ENCODE measurements at places on chromosomes 5 and 9.
A peak's percentile ranks its signal among the peaks of the same experiment; 100 is the strongest.

DNA sequence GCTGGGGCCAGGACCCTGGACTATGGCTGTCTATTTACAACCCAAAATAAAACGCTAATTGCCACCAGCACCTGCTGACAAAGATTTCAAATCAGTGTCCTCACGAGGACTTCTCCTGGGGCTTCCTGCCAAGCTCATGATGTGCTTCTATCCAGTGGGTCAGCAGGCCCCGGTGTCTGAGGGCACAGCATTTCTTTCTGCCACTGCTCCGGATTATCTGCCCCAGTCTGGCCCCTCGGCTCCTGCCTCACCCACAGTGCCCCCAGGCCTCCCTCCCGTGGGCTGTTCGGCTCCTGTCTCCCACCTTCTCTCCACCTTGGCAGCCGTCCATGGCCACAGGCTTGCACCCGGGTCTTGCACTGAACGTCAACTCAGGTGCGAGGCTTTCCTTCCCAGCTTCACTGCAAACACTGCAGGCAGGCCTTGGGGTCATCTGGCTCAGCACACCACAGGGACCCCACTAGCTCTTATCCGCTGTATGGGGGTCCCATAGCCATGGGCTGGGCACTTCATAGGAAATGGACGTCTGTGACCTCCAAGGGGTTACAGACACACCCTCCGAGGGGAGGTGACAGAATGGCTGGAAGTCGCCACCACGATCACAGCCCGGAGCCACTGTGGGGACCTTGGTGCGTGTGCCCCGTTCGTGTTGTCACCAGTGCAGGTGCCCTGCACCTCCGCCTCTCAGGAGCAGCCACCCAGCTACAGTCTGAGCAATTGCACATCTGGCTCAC, 43.8 kb upstream of the FCN1 start:
- DNase-seq: no peak

- peak; percentile 9 for DNase-seq
Measured at GRCh38 chr5:172450861-172451695, 3.2 kb downstream of the SH3PXD2B start.

DNA sequence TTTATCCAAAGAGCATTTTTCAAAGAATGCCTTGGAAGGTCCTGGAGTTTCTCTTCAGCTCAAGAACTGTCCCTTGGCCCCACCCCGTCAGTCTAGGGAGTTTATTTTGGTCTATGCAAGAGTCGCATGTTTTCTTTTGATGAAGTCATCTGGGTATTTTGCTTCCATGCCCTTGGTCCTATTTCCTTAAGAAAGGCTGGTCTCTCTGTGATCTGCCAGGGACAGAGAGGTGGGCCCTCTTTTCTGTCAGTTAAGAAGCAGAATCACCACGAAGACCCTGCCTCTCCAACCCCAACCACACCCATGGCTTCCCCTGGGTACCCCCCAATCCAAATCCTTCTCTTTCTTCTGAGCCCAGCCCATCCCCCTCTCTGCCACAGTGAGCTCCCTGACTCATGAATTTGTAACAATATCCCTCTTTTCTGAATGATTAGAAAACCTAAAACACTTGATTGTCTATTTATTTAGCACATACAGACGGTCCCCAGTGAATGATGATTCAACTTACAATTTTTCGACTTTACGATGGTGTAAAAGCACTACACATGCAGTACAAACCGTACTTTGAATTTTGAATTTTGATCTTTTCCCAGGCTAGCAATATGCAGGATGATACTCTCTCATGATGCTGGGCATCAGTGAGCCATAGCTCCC, 163.5 kb upstream of the ADRA1B start:
- DNase-seq: no peak

GRCh38 chr9:4289411-4290326, 10.2 kb downstream of the GLIS3 start:
- DNase-seq: no peak

- DNase-seq: no peak
Measured at GRCh38 chr5:112480501-112480900, 61.4 kb upstream of the EPB41L4A start.

DNA sequence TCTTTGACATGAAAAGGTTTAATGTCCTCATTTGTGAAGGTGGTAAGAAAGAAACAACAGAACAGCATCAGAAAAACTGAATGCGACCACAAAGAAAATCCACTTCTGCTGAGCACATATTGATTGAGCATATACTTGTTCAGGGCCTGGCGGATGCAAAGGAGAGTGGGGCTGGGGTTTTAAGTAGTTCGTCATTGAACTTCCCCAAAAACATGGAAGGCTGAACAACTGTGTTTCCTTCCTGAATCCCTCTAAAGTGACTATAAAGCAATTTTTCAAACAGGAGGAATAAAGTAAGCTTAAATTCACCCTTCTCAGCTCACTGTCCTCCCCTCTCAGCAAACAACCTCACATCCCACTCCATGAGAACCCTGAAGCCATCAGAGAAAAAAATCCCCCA, 262.9 kb downstream of the AGTPBP1 start:
- DNase-seq: no peak

GRCh38 chr5:39998518-39998917, 573.7 kb upstream of the DAB2 start:
- no peak for DNase-seq

DNA sequence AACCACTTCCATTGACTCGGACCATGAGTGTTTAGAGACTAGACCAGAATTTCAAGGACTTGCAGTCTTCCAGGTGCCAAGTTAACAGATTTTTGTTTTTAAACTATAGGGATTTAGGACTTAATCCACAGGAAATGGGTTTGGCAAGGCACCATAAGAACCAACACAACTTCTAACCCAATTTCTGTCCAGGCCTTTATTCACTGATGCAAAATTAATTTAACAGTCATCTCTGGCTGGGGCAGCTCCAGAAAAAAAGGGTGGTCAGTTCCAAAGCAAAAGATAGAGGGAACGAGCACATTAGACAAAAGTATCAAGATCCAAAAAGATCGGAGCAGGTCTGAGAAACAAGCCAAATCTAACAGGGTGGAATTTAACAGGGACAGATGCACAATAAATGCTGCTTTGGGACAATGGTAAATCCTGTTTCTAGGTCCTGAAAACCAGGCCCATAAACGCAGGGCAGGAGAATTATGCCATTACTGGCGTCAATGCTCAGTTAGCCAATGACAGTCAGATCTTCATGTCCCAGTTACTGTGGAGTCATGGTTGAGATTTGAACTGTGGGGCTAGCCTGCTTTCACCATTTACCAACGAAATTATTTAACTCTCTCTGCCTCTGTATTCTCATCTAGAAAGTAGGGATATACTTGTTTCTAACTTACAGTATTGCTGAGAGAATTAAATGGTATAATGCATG, 590.8 kb upstream of the BRINP1 start:
- DNase-seq: no peak

- DNase-seq: no peak
Measured at GRCh38 chr5:83856881-83857280, 136.2 kb upstream of the HAPLN1 start.

DNA sequence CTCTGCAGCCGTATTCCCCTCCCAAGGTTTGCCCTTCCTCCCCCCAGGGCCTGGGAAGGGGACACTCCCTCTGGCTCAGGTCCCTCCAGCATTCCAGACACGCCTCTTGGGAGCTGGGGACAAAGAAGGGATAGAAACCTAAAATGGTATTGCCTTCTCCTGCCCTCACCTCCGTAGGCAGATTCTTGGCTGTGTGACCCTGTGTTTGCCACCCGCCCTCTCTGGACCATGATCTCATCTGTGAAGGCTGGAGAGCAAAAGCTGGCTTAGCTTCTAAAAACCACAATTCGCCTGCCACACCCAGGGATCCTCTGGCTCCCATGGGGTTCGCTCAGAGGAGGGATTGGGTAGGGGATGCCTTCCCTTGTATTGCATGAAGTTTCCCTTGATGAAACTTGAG, 7.7 kb downstream of the AQP3 start:
- no peak for DNase-seq

GRCh38 chr5:642481-642880, 30.3 kb downstream of the CEP72 start:
- no peak for DNase-seq

- DNase-seq: no peak
Measured at GRCh38 chr9:126907058-126907457, 7.5 kb upstream of the RALGPS1 start.

GRCh38 chr5:126591549-126591948, 3.5 kb downstream of the ALDH7A1 start:
- DNase-seq: no peak

GRCh38 chr9:36401897-36402480, 1.9 kb upstream of the RNF38 start:
- DNase-seq: no peak

- no peak for DNase-seq
Measured at GRCh38 chr9:31715250-31715649, 669.2 kb upstream of the ACO1 start.

GRCh38 chr9:16515207-16515606, 355.3 kb downstream of the BNC2 start:
- no peak for DNase-seq

GRCh38 chr5:163489745-163490075, 15.7 kb upstream of the MAT2B start:
- DNase-seq: no peak

DNA sequence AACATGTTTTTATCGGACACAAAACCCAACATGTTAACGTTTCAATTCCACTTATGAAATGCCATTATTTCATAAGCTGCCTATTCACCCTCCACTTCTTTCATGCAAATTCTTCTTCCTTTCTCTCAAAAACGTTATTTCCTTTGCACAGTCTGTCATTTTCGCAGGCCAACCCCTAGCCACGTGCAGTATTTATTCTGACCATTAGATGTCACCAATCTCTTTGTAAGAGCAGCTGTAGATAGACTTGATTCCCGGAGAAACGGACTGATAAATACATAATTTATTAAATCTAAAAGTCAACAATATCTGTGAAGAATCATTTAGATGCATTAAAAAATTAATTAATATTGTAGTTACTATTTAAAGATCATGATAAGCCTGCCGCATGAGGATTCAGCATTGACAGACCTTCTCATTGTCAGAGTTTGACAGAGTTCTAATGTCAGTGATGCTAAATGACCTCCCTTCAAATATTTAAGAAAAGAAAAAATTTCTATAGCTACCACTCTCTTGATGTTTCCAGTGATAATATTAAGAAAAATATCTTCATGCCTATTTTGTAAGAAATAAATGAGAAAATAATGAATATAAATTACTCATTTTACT, 933.6 kb downstream of the CDH12 start:
- no peak for DNase-seq

GRCh38 chr5:158699298-158699880, 400.3 kb downstream of the EBF1 start:
- DNase-seq: no peak

GRCh38 chr5:73834693-73835092, 208.7 kb downstream of the ARHGEF28 start:
- no peak for DNase-seq

DNA sequence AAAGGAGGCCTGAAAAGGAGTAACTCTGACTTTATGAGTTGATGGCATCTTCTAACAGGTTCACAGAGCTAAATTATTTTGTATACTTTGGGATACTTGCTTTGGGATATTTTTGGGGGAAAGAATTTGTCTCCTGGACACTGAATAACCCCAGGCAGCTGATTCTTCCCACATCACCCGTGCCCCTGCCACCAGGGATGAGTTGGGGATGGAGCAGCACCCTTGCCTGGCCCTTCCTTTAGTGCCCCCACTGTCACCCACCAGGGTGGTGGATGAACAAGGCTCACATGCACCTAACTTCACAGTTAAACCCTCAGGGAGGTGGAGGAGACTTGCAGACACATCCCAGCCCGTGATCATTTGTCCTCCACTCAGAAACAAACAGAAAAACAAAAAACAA, 2.3 kb upstream of the ADAMTS2 start:
- DNase-seq: no peak

- DNase-seq: no peak
Measured at GRCh38 chr9:99835142-99835541, 13.5 kb downstream of the NR4A3 start.

GRCh38 chr5:132491368-132492364, 1.1 kb upstream of the IRF1 start:
- DNase-seq: no peak

DNA sequence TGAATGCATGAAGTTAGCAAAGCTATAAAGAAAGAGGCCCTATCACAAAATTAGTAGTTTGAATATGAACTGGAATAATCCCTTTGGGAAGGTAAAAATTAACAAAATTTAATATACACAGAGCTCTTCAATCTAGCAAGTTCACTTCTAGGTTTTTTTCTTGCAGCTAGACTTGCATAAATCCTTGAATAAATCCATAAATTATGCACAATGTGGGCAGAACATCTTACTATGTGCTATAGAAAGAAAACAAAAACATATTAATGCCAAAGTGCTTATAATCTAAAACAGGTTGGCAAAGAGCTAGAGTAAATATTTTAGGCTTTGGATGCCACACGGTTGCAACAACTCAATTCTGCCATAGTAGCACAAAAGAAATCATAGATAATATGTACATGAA, 138.5 kb upstream of the FREM1 start:
- DNase-seq: no peak

- no peak for DNase-seq
Measured at GRCh38 chr5:39362646-39363045, 1.6 kb downstream of the C9 start.

DNA sequence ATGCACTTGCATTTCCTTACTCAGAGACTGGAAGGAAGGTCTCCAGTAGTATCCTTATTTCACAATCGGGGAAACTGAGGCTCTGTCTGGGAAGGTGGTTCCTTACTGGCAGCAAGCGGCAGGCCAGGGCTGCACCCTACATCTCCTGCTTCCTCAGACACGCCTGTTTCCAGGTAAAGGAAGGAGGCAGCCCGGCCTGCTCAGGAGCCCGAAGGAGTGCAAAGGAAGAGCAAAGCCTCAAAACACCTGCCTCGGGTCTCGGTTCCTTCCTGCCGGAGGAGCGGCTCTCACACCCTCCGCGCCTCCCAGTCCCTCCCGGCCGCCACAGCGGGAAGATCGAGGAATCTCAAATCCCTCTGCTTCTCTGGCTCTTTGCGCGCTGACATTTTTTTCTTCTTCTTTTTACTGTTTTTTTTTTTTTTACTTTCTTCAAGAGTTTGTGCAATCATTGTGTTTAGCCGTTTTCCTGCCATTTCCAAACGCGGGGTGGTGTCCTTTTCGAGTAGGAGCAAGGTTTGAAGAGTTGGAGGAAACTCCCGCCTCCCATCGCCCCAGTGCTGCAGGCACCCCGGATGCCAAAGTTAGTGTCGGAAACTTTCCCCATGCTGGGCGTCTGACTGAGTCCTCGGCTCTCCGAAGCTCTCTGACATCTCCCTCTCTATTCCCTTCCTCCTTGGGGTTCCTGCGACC, 1.0 kb downstream of the GGTA1 start:
- DNase-seq: no peak

GRCh38 chr5:116521173-116521872, 53.3 kb downstream of the SEMA6A start:
- DNase-seq: no peak

DNA sequence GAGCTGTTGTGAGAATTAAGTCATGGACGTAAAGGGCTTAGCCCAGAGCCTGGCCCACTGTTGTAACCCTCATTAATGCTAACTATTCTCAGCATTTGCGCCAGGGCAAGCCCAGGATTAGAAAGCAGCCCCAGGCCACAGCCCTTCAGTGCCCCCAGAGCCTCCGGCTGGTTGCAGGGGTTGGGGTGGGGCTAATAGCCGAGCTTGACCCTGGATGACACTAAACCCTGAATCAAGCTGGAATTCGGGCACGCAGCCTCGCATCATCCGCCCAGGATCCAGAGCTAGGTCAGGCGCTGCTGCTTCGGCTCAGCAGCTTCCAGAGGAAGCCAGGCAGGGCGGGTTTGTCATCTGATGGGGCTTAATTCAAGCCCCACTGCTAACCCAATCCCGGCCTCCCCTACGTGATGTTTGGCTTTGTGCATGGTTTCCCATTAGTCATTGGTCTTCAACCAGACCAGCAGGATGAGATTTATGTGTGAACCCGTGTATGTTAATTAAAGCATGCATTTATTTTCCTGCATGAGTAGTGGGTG, 1.2 kb upstream of the MEGF9 start:
- DNase-seq: no peak

Measured in stimulated activated CD8-positive, alpha-beta memory T cell treated with anti-CD3 and anti-CD28 coated beads, Interleukin-7, amount 100 ng/mL, for 4 hours (primary cell).